NCI-H524 treated with DMSO at 0.1 percent for 48 hours (cell line): ENCODE measurements at places on chromosomes 2 and 18.

- DNase-seq = no peak
Measured at GRCh38 chr2:72991980-72992733, 74.8 kb downstream of the EMX1 start.

DNA sequence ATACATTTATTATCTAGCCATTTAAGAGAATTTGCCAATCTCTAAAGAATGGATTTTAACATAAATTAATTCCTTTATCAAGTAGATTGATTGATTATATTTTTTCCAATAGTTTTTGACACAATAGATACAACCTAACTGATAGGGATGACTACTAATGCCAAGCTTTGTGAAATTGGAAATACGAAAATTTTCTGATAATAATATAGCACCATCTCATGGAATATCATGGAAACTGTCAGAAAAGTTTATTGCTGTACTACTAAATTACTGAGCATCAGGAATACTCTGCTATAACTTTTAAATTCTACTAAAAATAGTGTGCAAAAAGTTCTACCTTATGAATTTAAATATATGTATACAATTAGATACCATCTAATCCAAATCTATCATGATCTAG lies 101.8 kb upstream of the MAP2 start:
- no peak for DNase-seq

GRCh38 chr18:34993289-34993688 lies 47.9 kb upstream of the MAPRE2 start:
- no peak for DNase-seq

GRCh38 chr2:162382278-162382677 lies 38.3 kb downstream of the GCA start:
- no peak for DNase-seq

- no peak for DNase-seq
Measured at GRCh38 chr2:106117882-106118684, 76.0 kb downstream of the UXS1 start.

DNA sequence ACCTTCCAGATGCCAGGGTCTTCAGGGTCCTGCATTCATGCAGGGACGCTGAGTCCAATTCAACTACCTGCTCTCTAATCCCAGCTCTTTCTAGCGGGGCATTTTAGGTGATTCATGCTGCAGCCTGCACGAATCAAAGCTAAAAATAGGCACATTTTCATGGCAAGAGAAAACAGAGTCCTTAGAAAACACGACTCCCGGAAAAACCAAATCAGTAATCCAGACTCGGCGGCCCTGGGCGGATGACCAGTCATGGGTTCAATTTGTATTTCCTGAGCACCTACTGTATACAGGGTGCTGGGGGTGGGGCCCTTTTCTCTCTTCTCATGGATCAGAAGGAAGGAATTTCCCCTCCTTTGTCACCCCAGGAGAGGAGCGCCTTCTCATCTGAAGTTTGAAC lies 64.4 kb downstream of the LONRF2 start:
- no peak for DNase-seq

DNA sequence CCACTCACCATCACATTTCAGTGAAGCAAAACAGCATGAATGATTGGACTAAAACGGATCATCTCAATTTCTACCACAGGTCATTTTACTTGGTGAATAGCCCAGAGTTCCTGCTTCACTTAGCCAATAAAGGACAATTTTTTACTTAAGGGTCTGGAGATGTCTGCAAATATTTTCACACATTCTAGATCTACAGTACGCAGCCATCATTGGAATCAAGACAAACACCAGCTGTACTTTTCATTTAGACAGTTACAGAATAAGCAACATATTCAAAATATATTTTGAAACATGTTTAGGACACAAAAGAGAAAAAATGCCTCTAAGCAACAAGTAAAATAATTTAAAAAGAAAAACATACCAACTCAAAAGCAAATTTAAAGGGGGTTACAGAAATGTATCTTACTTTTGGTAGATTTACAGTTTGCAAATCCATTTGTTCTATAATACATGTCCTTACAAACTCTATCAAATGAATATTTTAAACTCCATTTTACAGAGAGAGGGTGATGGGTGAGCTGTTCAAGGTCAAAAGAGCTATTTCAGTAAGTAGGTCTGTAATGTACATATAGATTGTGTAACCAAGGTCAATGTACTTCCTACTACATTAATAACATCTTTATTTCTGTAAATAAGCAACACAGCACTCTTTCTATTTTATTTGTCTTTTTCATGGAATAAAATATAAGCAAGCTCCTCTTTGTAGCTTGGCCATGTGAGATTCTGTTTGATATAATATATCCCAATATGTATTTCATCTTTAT lies 13.4 kb downstream of the PPP1R1C start:
- no peak for DNase-seq

DNA sequence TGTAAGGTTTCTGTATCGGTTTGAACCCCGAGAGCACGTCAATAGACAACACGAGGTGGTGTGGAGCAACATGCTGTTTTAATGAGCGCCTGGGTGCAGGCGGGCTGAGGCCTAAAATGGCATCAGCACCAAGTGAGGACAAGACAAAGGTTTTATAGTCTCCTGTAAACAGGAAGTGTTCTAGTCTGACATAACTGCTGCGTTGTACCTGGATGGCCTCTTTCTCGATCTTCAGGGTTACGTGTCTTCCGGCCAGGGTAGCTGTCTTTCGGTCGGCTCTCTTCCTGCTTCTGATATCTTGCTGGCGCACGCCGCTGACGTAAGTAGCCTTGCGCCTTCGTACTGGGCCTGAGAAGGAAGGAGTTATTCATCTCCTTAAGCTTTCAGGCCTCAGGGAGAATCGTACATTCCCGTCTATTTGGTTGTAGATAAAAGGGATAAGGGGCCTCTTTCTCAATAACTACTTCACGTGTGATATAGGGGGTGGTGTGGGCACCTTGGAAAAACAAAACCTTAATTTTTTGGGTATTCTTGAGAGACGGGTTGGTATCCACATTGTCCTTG lies 53.5 kb downstream of the KYNU start:
- no peak for DNase-seq

GRCh38 chr2:121118951-121119350 lies 166.1 kb downstream of the TFCP2L1 start:
- no peak for DNase-seq

DNA sequence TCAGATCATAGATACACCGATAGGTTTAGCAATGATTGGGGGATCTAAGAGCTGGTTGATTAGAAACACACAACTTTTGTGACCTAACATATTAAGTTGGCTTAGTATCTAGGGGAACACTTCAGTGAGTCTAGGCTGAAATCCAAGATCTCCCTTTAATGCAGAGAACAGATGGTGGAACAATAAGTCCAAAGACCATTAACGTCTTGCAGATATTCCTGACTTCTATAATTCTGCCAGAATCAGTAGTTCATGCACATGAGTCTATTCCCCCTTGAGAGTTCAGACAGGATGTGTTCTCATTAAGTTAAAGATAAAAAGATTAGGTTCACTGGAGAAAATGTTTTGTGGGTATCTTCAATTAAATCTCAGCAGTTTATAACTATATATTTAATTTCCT lies 506.5 kb downstream of the TSN start:
- DNase-seq = peak; percentile 65

DNA sequence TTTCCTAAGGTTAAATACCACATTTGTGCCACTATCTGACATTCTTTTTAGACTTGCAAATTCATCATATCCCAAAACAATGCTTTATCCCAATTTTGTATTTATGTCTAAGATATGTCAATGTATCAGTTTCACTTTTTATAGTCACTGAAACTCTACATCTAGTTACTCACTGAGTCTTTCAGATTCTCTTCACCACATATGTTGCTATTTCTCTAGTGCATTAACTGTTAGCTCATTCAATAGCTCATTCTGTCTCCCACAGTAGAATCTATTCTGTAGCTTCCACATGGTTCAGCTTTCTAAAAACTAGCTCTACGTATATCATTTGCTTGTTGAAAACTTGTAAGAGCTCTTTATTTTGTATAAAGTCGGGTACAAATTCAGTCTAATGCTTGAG lies 1420.6 kb upstream of the NXPH2 start:
- DNase-seq = no peak

GRCh38 chr2:86768189-86768949 lies 22.3 kb downstream of the CD8A start:
- DNase-seq = no peak

- DNase-seq = no peak
Measured at GRCh38 chr2:229800997-229801754, 86.8 kb upstream of the DNER start.

GRCh38 chr18:41955688-41956087 lies 654 bp downstream of the PIK3C3 start:
- DNase-seq = no peak

DNA sequence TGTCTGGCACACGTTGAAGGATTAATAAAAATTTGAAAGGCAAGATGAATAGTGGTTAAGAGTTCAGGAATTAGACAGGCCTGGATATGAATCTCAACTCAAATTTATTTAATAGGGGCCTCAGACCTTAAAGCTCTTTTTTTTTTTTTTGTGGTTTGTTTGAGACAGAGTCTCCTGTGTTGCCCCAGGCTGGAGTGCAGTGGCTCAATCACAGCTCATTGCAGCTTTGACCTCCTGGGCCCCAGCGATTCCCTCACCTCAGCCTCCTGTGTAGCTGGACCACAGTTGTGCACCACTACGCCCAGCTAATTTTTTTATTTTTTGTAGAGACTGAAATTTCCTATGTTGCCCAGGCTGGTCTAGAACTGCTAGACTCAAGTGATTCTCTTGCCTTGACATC lies 3.0 kb downstream of the ZRANB3 start:
- no peak for DNase-seq

DNA sequence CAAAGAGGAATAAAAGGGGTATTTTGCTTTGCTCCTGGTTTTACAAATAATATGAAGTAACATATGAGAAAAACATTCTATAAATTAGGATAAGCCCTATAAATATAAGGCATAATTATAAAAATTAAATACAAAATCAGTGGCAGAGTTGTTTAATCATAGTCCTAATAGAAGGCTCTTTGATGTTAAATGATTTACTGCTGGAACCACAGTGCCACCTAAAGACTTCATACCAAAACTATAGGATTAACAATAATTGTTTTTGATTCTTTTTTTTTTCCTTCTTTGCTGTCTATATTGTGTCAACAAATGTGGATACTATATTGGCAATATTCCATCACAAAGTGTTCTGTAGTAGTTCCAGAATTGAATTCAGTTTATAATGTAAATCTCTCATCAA lies 837.7 kb upstream of the SLC39A10 start:
- DNase-seq = no peak
